ENCODE measurements at places on chromosomes 3 and 15.

DNA sequence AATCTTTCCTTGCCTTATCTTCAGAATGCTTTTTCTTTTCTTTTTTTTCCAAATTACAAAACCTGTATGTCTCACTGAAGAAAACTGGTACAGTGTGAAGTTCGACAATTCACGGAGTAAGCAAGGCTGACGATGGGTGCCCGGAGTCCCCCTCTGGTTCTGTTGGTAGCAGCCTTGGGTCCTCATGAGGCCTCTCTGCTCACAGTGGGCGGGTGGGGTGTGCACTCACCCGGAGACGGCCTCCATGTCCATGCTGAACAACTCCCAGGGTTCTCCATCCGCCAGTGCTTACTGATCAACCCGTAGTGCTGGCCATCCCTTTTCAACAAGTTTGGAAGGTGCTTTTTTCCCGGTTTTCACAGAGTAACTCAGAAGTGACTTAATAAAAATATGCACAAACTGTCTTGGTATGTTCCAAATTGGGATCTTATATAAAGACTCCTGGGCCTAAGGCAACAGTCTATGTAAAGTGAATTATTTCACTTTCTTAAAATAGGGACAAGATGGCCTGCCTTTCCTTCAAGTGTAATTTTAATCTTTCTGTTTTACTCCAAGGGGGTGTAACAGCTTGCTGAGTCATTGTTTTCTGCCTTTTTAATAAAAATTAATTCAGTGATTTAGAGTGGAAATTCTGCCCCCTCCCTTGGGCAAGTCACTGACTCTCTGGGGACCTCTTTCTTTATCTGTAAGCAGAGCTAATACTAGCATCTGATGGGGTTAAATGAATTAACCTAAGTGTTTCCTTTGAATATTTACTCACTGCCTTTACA is 23.7 kb downstream of the LRRK1 start:
- no peak for DNase-seq

GRCh38 chr15:61916104-61916503 is 144.1 kb downstream of the VPS13C start:
- no peak for DNase-seq

- no peak for DNase-seq
Observed at GRCh38 chr3:169342652-169343505, 320.6 kb downstream of the MECOM start.

GRCh38 chr3:184937611-184938010 is 125.6 kb downstream of the VPS8 start:
- DNase-seq: no peak

DNA sequence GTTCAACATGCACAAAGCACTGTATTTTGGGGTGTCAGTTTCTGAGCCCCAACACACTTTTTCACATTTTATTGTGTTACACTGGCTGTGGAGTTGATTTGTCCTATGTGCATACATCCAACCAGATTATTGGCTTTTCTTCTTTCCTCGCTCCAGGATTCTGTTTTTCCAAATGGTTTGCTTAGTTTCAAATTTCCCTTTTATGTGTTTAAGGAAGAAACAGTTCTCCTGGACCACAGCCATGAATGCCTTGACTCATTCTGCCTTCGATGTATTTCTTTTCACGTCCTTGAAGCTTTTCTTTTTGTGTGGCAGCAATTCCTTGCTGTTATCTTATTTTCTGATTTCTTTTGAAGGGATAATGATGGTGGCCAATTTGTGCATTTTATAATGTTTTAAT is 53.8 kb downstream of the CACNA2D3 start:
- no peak for DNase-seq

DNA sequence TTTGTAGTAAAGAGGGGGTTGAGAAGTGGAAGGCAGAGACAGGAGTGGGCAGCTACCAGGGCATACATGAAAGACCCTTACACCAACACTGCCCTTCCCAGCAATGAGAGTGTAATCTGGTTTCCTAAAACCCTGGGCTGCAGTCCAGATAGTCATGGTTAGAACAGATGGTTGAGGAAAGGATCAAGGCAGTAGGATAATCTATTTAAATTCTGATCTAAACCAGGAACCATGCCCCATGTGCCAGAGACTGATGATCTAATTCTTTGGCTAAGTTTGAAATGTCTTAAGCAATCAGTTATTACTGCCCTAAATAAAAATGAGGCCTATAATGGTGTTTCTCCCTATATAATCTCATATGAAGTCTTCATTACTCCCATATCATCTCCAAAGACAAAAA is 59.6 kb downstream of the PRTG start:
- DNase-seq: no peak

DNA sequence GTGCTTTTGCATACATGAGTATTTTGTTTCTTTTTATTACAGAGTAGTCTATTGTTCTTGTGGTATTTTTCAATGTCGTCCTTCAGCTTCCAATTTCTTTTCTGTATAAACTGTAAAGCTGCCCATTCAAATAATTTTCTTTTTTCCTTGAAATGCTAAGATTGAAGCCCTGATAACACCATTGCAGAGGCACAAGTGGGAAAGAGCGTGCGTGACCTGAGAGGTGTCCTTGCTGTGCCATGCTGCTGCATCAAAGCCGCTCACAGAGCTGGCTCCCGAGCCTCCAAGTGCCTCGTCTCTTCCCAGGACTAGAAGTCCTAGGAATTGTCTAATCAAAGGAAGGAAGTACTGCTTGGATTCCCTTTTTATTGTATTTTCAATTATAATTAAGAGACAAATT is 101.9 kb upstream of the PFN2 start:
- no peak for DNase-seq

GRCh38 chr3:65619451-65619881 is 419.3 kb downstream of the MAGI1 start:
- no peak for DNase-seq

- peak; percentile 29 for DNase-seq
Observed at GRCh38 chr3:180680097-180680430, 775 bp upstream of the CCDC39 start.

DNA sequence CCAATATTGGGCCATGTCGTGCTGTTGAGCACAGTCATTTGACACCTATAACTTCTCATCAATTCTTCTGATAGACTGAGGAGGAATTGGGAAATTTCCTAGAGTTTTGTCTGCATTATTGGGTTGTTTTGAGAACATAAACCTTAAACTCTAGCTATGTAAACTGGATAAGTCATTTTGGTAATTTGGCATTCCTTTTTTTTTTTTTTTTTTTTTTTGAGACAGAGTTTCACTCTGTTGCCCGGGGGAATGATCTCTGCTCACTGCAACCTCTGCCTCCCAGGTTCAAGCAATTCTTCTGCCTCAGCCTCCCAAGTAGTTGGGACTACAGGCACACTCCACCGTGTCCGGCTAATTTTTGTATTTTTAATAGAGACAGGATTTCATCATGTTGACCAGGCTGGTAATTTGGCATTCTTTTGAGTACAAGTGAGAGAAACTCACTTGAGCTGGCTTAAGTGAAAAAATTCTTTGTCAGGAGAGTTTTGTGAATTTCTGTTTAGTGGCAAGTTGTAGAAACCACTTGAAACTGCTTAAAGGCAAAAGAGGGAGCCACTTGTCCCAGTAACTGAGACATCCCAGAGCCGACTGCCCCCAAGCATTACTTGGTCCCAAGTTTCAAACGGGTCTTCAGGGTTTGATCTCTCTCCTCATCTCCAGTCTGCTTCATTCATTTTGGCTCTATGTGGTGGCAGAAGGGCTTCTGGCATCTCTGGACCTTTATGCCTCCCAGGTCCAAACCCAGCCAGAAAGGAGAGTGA is 34.9 kb downstream of the FLNB start:
- no peak for DNase-seq

DNA sequence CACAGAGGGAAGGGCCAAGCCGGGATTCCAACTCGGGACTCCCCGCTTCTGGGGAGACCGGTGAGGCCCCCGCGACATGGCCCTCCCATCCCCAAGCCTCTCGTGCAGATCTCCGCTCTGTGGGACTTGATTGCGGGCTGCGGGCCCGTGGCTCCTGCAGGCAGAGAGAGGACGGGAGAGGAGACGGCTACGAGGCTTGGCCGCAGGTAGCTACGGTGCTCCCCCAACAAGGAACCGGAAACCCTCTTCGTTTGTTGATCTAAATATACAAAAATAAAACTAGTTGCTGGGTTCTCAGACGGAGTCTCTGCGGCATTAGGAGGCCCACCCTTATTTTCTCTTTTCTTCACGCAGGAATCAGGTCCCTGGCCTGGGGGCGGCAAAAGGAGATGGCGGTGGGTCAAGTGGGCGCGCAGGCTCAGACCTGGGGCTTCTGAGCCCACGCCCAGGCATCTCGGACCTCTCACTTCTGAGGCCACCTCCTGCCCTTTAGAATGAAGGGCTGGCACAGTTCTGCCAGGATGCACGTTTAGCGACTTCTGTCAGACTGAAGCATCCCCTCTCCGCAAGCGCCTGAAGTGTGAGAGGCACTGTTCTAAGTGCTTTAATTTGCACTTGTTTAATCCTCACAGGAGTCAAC is 10.9 kb downstream of the GNB5 start:
- peak; percentile 53 for DNase-seq

- DNase-seq: no peak
Observed at GRCh38 chr15:35271371-35272043, 186.4 kb upstream of the NANOGP8 start.

DNA sequence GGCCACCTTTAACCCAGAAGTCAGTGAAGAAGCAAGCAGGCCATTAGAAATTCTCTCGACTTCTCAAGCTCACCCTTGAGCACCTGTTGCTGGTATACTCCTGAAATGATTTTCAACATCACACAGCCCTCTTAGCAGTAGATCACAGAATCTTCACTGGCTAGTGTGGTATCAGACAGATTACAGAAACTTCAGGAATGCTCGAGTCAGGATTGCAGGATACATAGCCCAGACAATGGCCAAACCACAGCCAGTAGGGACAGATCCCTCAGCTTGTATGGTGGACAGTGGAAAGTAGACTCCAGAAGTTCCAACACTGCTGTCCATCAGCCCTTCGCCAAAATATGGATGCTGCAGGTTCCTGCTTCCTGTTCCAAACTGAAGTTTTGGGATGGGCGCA is 4.5 kb upstream of the KLHL40 start:
- DNase-seq: no peak

- DNase-seq: no peak
Observed at GRCh38 chr15:23648920-23649515, 1.4 kb upstream of the MAGEL2 start.

- DNase-seq: no peak
Observed at GRCh38 chr3:110575702-110576101, 495.9 kb upstream of the NECTIN3 start.

- no peak for DNase-seq
Observed at GRCh38 chr15:73797366-73798158, 44.4 kb upstream of the INSYN1 start.

DNA sequence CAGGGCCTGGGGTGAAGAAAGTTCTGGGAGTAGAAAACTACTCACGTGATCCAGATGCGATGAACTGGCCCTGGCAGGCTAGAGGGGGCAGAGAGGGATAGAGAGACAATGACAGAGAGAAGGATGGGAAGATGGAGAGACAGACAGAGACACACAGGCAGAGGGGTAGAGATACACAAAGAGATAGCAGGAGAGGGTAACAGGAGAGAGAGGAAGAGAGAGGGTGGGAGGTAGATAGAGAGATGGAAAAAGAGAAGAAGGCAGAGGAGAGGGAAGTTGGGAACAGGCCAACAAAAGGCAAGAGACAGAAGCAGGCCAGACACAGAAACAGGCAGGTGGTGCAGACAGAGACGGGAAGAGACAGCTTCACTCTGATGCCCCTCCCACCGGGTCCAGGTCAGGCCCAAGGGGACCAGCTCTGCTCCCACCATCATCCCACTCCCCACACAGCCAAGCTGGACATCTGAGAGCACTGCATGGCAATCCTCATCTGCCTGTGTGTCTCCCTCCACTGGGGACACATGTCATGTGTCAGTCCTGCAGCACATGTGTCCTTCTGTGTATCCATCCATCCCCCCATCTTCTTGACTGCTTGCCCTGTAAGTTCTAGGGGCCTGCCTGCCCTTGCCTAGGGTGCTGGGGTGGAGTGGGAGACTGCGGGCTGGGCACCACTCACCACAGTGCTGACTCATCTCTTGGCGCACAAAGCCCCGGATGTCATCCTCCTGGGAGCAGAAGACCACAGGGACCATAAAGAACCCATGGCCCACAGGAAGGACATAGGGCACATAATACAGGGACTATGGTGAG is 2.2 kb upstream of the UCN2 start:
- DNase-seq: peak; percentile 3

DNA sequence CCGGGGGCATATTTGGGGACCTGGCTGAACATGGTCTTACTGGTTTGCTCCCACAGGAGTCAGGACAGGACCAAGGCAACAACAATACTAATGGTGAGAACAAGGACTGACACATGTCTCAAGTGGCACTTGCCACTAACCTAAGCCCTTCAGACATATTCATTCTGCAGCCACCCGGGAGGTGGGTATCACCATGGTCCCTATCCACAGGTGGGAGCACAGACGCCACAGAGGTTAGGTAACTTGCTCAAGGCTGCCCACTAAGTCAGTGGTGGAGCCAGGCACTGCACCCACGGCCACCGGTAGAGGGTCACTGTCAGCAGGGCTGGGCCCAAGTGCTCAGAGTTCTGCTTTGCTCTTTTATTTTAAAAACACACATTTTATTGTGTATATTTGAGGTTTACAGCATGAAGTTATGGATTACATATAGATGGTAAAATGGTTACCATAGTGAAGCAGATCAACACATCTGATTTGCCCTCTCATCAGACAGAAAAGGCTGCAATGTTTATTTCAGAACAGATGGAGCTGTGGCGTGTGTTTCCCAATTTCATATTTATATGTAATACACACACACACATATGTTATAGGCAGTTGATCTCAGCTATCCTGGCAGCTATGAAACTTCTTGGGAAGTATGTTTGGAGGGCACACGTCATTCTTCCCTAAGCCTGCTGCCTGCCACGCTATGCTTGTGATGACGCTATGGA is 30.0 kb upstream of the SLC41A3 start:
- DNase-seq: no peak

GRCh38 chr3:106208967-106209366 is 340.2 kb upstream of the CBLB start:
- peak; percentile 35 for DNase-seq

DNA sequence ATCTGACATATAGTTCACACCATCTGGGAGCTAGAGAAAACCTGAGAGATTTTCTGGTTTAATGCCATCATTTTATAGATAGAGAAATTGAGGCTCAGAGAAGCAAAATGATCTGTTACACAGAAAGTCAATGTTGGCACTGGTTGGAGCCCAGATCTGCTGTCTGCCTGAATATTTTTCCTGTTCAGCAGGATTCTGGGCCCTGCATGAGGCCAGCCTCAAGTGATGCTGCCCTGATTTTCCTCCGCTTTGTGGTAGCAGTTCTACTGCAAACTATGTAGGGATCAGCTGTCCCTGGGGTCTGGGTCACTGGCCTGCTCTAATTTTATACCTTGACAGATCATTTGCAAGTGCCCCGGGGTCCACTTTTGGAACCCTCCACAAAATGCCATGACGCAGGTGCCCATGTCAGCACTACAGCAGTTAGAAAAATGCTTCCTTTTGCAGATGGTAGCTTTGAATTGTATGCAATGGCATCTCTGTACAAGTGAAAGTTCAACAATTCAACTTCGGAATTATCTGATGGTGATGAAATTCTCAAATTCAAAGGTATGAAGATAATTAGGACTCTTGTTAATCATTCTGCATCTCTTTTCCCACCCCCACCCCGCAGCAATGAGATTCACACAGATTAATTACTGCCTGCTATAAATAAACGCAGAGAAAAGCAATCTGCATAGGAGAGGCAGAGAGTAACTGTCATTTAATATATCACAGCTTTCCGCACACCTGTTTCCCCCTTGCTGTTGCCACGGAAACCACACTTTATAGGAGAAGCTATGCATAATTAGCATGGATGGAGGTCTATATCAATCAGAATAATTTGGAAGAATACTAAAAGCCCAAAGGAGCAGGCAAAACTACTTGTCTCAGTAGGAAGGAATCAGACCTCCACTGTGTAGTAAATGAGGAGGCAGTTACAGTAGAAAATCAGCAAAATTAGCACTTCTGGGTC is 222.6 kb downstream of the PDCD6IP start:
- no peak for DNase-seq

GRCh38 chr15:48433226-48433886 is 102.1 kb downstream of the DUT start:
- DNase-seq: no peak

Data from CD4-positive, alpha-beta T cell treated with Interleukin-2 at 100 ng/mL for 4 hours (primary cell).